ENCODE measurements at places on chromosomes 2 and 18.
A peak's percentile ranks its signal among the peaks of the same experiment; 100 is the strongest.

- peak; percentile 66 for DNase-seq
Observed at GRCh38 chr18:48663931-48664847, 125.4 kb downstream of the CTIF start.

GRCh38 chr2:52343010-52343409 lies 1311.1 kb upstream of the NRXN1 start:
- no peak for DNase-seq

- DNase-seq = no peak
Observed at GRCh38 chr2:65070172-65070830, 14.1 kb downstream of the CEP68 start.

GRCh38 chr2:232073026-232073425 lies 111.5 kb downstream of the DIS3L2 start:
- no peak for DNase-seq

GRCh38 chr2:113076954-113077669 lies 9.3 kb downstream of the IL1F10 start:
- no peak for DNase-seq
